ENCODE measurements at places on chromosomes 2 and 18.

DNA sequence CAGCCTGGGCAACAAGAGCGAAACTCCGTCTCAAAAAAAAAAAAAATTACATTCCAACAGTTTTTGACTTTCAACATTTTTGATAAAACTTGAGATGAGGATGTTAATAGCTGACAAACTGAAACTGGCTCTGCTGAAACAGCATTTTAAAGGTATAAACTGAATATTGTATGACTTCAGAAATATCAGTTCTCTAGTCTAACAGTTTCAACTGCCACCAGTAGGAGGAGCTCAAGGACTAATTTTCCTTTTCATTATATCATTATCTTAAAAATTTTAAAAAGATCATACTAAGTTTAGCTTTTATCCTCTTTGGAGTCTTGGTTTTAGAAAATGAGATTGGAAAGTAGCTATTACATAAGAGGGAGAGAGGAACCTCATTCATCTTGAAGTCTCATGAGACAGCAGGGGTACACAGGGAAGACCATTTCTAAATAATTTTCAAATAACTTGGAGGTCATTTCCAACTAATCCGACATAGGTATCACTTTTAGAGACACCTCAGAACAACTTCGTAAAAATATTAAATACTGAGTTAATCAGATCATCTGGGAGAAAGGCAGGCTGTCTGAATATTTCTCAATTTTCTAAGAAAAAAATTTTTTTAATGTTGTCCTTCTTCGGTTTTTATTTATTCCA, 37.6 kb upstream of the MCM6 start:
- H3K4me3 ChIP-seq = no peak overlapping the region
- H3K36me3 ChIP-seq = peaks cover 46% of the 10 kb centered on the region
- H3K4me1 ChIP-seq = peaks cover 14% of the 10 kb centered on the region
- DNase-seq = no peak
- no peaks in the 10 kb centered on the region for H3K27me3 ChIP-seq

DNA sequence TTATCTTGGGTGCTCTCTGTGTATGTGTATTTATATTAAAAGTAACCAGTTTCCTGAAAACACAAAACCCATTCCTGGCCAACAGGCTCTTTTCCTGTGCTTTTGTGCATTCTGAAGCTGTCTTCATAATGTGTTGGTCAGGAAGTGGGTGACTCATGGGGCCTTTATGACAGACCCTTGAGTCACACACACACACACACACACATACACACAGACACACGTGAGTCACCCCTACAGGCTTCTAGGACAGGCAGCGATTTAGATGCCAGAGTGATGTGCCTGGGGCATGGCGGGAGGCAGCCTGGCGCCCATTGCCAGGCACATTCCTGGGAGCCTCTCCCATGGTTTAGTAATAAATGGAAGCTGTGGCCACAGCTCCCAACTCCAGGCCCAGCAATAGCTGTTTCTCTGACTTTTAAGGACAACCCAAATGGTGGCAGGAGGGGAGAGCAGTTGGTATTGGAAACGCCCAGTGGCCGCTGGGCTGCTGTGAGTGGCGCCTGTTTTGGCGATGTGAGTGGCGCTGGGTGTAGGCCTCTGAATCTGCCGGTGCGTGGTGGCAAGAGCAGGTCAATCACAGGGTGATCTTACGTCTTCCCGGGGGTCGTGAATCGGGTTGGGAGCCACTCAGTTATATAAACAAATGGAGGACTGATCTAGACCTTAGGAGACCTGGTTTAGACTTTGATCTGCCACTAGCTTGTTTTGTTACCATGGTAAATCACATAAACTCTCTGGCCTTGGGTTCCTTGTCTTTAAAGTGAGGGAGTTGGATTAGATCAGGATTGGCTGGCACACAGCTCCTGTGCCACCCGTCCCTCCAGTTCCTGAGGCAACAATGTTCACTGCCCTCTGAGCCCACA, 150.7 kb upstream of the DLX2 start:
- H3K36me3 ChIP-seq = no peaks in the 10 kb centered on the region
- H3K27ac ChIP-seq = no peak overlapping the region
- H3K4me1 ChIP-seq = peaks cover 20% of the 10 kb centered on the region
- H3K27me3 ChIP-seq = peaks cover 13% of the 10 kb centered on the region
- peak; percentile 28 for DNase-seq
- H3K4me3 ChIP-seq = no peak overlapping the region

DNA sequence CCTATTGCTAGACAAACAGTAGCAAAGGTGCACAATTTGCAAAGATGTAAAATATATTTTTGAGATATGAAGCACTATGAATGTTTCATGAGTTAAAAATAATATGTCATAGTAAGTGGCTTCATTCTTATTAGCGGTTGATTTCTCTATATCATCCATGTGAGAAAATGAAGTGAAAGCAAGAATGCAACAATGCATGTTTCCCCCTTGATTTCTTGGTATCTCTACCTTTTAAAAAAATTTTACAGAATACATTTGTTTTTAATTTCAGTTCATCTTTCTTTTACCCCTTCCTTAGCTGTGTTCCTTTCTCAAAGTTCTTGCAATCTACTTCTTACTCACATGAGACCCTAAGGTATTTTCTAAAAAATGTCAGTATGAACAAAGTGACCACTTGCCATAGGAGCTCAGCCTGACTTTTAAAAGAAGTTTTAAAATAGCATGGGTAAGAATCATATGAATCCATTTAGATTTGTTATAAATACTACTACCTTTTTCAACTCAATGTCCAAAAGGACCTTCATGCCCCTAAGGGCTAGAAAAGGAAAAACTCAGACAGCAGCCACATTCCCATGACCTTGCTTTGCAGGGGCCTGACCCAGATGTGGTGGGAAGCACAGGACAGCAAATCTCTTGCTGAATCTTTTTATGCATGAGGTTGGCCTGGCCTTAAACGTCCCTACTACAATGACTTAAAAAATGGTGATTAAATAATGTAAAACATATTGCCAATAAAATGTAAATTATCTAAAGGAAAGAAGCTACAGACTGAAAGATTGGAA, 14.8 kb upstream of the SLC38A11 start:
- no peaks in the 10 kb centered on the region for H3K36me3 ChIP-seq
- H3K27ac ChIP-seq = no peak overlapping the region
- no peak for DNase-seq
- no peaks in the 10 kb centered on the region for H3K4me1 ChIP-seq
- H3K4me3 ChIP-seq = no peak overlapping the region
- peaks cover 3% of the 10 kb centered on the region for H3K27me3 ChIP-seq

DNA sequence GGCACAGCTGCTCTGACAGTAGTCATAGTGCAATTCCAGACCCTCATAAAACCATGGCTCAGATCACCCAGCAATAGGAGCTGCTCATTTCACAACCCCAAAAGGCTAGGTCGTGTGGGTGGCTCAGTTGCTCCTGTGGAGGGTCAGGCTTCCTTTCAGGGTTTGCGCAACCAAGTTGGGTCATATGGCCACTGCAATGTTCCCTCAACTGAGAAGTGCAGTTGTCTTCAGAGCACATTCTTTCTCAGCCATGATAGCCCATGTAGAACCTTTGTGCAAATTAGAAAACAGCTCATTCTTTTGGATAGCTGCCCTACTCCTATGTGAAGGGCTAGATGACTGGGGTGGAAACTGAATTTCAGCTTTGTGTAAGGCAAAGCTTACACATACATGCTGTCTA, 3.2 kb downstream of the SERPINB13 start:
- no peak overlapping the region for H3K27ac ChIP-seq
- no peaks in the 10 kb centered on the region for H3K4me1 ChIP-seq
- peaks cover 4% of the 10 kb centered on the region for H3K27me3 ChIP-seq
- DNase-seq = no peak
- no peak overlapping the region for H3K4me3 ChIP-seq
- no peaks in the 10 kb centered on the region for H3K36me3 ChIP-seq

DNA sequence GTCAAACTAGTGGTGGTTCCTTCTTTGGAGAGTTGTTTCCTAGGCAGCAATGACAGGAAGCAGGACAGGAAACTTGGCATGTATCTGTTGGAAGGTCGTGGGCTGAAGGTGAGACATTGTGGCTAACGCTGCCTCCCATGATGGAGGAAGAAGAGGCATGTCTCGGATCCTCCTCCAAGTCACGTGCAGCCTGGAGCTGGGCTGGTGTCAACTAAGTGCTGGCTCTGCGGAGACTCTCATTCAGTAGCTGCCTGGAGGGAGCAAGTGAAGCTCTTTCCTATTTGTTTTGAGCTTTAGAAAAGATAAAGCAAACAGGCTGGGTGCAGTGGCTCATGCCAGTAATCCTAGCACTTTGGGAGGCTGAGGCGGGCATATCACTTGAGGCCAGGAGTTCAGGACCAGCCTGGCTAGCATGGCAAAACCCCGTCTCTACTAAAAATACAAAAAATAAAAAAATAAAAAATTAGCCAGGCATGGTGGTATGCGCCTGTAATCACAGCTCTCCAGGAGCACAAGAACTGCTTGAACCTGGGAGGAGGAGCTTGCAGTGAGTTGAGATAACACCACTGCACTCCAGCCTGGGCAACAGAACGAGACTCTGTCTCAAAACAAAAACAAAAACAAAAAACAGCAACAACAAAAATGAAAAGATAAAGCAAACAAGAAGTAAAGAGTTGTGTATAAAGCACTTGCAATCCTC, 28.2 kb upstream of the INO80C start:
- peaks cover 3% of the 10 kb centered on the region for H3K4me1 ChIP-seq
- H3K4me3 ChIP-seq = no peak overlapping the region
- H3K27me3 ChIP-seq = peaks cover 13% of the 10 kb centered on the region
- H3K27ac ChIP-seq = no peak overlapping the region
- no peaks in the 10 kb centered on the region for H3K36me3 ChIP-seq

DNA sequence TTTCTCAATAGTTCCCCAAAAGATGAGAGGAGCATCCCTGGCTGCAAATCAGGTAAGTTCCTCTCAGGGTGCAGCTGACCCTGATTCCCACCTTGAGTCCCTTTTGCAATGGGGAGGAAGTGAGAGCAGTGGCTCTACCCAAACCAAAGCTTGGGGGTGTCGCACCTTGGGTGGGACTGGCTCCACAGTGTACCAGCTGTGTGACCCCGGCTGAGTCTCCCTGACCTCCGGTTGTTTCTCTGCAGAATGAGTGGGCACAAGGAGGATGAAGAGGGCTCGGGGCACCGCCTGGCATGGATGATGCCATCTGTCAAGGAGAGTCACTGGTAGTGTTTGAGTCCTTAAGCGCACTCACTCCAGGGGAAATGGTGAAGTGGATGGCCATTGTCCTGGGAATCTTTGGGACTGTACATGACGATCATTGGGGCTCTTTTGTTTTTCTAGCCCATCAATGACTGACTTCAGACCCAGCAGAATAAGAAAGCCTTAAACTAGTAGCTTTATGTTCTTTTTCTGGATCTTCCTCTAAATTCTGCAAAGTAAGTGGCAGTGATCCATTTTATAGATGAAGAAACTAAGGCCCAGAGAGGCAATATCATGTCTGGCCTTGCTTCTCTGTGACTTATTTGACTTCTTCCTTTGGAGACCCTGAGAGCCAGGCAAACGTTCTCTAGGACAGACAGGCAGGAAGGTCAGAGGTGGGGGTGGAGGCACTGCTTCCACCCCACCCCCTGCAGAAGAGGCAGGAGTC, 106.3 kb upstream of the ST3GAL5 start:
- peaks cover 59% of the 10 kb centered on the region for H3K4me1 ChIP-seq
- peaks cover 3% of the 10 kb centered on the region for H3K36me3 ChIP-seq
- no peak overlapping the region for H3K4me3 ChIP-seq
- DNase-seq = no peak

DNA sequence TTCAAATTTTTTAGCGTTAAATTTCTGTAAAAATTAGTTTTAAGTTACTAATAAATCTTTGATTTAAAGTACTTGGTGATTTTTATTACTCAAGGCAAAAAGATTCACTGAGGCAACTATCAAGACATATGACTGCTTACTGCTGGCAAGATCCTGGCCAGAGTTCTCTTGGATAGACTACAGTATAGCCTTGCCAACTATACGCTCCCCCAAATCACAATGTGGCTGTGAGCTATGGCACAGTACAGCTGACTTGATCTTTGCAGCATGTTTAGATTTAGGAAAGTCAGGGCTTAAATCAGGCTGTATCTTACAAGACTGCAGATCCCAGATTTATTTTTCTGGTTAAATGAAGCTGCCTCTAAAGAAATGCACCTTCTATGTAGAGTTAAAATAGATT, 26.5 kb downstream of the MSTN start:
- no peak for DNase-seq
- H3K27me3 ChIP-seq = peaks cover 9% of the 10 kb centered on the region
- no peak overlapping the region for H3K27ac ChIP-seq
- H3K4me1 ChIP-seq = no peaks in the 10 kb centered on the region
- no peaks in the 10 kb centered on the region for H3K36me3 ChIP-seq
- no peak overlapping the region for H3K4me3 ChIP-seq

DNA sequence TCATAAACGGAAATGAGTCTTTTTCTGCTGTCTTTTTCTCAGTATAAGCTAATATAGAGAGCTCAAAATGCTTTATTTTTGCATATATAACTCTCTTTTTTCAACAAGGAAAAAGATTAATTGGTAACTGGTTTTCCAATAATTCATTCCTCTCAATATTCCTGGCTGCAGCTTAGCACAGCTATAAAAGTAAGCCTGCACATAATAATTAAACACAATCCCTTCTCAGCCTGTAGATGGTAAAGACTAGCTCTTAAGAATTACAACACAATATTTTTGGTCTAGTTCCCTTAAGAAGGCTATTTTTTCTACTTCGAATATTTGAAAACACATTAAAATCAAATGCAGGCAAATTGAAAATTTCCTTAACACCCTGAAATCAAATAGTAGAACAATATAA, 258.0 kb downstream of the DOK6 start:
- peaks cover 6% of the 10 kb centered on the region for H3K27me3 ChIP-seq
- H3K27ac ChIP-seq = no peak overlapping the region
- no peak for DNase-seq
- H3K4me1 ChIP-seq = no peaks in the 10 kb centered on the region

DNA sequence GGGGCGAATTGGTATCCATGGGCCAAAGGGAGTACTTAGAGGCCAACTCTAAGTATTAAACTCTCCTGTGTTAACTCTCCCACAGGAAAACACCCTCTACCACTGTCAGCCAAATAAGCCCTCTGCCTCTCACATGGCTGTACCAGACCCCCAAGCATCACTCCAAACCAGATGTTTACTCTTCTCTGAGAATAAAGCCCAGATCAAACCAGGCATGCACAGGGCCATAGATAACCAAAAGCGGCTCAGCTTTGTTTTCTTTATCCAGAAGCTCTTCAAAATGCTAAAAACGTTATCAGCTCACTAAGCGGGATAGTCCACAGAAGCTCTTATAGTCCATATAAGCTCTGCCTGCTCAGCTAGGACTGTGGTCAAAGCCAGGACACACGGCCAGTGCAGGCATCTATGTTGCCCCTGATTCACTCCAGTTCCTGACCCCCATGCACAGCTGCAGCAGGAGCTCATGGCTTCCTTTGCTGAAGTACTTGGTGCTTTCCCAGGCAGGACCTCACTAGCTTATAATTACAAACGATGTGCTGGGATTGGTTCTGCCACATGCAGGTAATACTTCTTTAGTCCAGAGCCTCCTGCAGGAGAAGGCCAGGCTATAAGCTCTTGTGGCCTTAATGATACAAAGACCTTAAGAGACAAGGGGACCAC, 21.0 kb upstream of the SEMA4C start:
- no peak overlapping the region for H3K4me3 ChIP-seq
- H3K36me3 ChIP-seq = no peaks in the 10 kb centered on the region
- peaks cover 22% of the 10 kb centered on the region for H3K4me1 ChIP-seq
- peaks cover 1% of the 10 kb centered on the region for H3K27me3 ChIP-seq
- no peak overlapping the region for H3K27ac ChIP-seq
- no peak for DNase-seq
